ENCODE measurements at places on chromosomes 6 and 20.
A peak's percentile ranks its signal among the peaks of the same experiment; 100 is the strongest.

DNA sequence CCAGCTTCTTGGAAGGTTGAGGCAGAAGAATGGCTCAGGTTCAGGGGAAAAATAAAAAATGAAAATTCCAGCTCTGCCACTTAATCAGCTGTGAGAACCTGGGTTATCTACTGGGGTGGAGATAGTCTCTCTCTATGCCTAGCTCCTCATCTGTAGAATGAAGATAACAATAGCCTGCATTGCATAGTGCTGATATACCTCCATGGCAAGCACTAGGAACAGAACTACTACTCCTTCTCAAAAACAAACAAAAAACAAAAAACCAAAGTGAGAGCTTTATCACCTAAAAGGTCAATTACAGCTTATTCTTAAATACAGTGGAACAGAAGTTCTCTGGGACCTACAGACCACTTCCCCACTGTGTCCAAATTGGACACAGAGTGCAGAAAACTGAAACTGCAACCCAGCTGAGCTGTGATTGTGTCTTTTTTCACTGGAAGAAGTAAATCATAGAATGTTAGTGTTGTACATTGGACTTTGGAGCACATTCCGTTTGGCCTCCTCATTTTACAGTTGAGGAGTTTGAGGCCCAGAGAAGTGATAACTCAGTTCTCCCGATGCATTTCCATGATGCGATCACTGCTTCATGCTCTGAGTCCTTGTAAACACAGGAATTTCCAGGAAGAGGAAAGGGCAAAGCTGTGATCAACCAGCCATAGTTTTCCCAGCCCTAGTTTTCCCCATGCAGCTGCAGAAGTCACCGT, 23.3 kb downstream of the MTFR2 start:
- DNase-seq, result no peak

- DNase-seq, result no peak
Measured at GRCh38 chr20:63321148-63321831, 28.3 kb downstream of the COL20A1 start.

- DNase-seq, result no peak
Measured at GRCh38 chr6:49506569-49507111, 6.9 kb downstream of the GLYATL3 start.

- DNase-seq, result no peak
Measured at GRCh38 chr20:2509468-2509781, 710 bp upstream of the ZNF343 start.

- DNase-seq, result no peak
Measured at GRCh38 chr20:1802385-1803060, 92.7 kb upstream of the SIRPA start.

DNA sequence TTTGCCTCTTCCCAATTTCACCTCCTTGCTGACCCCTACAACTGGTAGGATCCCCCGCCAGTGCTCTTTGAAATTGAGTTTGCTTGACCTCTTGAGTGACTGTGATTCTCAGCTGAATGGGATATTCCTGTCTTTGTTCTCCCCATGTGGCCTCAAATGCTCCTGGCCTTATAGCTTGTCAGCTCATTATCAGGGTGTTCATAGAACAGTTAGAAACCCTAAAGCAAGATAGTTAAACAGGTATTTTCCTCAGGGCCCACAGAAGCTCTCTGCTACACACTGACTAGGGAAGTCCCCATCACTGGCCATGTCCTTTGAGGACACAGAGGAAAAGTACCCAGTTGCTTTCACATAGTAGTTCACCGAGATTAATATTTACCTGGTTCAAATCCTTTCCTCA, 211.5 kb upstream of the DTNBP1 start:
- DNase-seq, result no peak

- DNase-seq, result no peak
Measured at GRCh38 chr6:96420294-96420693, 101.3 kb upstream of the UFL1 start.

DNA sequence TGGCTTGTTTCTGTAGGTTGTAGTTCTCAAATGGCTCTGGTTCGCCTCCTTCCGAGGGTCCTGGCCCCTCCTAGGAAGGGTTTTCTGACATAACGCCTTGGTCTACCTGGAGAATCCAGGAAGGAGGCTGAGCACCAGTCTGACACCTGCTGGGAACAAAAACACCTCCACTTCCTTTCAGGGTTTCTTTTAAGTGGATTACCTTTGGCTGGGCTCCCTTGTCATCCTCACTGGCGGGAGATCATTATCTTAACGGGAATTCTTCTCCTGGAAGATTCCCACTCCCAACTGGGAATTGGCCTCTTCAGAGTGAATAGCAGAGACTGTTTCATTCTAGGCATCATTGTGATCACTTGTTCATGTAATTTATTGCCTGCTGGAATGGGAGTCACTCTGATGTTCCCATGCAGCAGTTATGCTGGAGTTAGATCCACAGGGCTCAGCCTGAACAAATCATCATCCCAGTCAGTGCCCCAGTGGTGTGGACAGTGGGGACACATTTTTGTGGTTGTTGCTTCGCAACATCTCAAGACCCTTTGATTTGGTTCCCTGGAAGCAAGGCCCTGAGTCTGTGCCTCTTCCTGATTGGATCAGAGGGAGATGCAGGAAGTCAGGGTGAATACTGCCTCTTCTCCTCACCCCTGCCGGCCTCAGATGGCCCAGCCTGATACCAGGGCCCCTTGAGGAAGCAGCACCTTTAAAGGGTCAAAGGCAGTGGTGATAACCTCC, 49.1 kb downstream of the LYRM2 start:
- DNase-seq, result no peak

DNA sequence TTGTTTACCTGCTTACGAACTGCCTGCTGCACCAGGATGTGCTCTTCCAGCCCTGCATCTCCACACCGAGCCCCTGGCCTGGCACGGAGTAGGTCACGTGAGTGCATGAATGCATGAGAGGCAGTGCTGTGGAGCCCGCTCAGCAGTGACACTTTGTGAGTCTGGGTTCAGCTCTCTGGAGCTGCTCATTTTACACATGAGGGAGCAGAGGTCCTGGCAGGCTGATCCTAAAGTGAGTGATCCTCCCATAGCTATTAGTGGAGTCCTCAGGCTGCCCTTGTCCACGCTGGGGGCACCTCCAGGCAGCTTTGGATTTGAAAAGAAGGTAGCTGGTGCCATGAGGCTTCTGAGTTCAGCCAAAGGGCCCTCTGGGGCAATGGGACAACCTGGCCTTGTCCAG, 64.2 kb downstream of the EDN3 start:
- no peak for DNase-seq

- no peak for DNase-seq
Measured at GRCh38 chr20:57649617-57650015, 29.4 kb upstream of the ZBP1 start.

DNA sequence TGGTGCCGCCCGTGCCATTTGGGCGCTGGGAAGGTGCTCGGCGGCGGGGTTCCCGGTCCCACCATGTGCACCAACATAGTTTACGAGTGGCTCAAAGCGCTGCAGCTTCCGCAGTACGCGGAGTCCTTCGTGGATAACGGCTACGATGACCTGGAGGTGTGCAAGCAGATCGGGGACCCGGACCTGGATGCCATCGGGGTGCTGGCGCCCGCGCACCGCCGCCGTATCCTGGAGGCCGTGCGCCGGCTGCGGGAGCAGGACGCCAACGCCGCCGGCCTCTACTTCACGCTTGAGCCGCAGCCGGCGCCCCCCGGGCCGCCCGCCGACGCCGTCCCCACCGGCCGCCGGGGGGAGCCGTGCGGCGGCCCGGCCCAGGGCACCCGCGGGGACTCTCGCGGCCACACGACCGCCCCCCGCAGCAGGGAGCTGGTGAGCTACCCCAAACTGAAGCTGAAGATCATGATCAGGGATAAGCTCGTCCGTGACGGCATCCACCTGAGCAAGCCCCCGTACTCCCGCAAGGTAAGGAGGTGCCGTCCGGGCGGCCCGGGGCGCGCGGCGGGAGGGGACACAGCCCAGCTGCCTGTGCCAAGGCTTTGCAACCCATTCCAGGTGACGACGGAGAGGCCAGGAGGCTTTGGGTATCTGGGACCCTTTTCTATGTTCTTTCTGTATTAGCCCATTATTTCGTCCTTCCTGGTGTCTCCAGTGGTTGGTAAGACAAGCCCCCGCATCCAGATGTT, 547 bp downstream of the SAMD5 start:
- no peak for DNase-seq

DNA sequence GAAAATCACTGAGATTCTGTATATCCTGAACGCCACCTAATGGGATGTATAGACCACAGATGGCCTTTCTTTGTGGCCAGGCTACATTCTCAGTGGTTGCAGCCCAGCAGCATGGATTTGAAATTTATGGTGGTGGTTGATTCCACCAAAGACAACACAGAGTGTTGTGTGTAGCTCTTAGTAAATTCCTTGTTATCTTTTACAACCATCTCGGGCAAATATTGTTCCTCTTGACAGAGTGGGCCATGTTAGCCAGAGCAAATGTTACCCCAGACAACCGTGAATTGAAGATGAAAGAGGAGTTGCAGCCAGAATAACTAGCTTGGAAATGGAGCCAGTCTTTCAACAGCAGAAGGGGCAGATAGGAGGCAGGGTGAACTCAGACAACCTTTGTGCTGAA, 39.5 kb downstream of the SLC24A3 start:
- no peak for DNase-seq

- DNase-seq, result no peak
Measured at GRCh38 chr6:87791982-87792381, 89.9 kb upstream of the AKIRIN2 start.

DNA sequence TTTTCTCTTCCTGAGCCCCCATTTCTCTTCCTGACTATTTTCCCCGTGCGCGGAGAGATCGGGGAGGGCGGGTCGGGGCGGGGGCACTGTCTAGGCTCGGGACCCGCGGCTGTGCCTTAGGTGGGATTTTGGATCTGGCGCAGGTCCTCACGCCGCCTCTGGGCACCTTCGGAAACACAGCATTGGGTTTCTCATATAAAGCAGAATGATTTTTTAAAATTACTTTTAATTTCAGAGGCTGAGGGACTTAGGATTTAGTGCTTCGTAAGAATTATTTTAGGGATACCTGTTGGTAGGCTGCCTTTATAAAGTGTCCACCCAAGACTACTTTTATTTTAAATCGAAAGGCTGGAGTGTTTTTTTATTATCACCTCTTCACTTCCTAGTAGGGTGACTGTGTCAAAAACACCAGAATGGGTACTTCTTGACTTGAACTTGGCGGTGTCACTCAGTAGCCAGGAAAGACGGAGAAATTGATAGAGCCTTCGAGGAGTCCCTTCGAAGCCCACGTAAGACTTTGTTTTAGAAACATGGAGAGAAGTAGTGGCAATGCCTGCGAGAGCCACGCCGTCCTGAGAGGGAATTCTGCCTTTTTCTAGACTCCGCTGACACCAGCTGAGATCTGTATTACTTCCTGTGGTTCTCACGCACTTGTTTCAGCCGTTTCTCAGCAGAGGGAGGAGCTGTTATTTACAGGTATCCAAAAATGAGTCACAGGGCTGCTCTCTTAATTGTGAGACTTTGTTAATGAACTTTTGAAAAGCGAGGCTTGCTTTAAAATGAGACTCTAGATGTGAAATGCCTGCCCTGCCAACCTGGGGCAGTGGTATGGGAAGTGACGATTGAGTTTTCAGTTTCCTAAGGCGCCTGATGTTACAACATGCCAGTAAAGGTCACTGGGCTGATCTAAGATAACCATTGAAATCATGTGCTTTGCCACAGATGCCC, 667 bp downstream of the STX11 start:
- peak; percentile 80 for DNase-seq

- DNase-seq, result no peak
Measured at GRCh38 chr6:53055873-53056272, 9.3 kb upstream of the FBXO9 start.

- DNase-seq, result peak; percentile 62
Measured at GRCh38 chr6:152975204-152975915, 7.5 kb downstream of the FBXO5 start.

DNA sequence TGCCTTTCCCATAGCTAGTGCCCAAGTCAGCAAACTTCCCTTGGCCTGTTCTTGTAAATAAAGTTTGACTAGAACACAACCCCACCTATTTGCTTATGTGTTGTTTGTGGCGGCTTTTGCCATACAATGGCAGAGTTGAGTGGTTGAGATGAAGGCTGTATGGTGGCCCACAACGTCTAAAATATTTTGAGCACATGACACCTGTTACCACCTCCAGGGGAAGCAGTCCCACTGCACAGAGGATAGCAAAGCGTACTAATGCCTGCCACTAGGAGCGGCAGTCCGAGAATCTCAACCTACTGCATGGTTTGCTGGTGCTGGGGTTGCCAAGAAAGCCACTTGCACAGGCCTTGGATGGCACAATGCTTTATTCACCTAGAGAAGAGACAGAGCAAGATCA, 58.6 kb downstream of the TGM2 start:
- DNase-seq, result no peak

DNA sequence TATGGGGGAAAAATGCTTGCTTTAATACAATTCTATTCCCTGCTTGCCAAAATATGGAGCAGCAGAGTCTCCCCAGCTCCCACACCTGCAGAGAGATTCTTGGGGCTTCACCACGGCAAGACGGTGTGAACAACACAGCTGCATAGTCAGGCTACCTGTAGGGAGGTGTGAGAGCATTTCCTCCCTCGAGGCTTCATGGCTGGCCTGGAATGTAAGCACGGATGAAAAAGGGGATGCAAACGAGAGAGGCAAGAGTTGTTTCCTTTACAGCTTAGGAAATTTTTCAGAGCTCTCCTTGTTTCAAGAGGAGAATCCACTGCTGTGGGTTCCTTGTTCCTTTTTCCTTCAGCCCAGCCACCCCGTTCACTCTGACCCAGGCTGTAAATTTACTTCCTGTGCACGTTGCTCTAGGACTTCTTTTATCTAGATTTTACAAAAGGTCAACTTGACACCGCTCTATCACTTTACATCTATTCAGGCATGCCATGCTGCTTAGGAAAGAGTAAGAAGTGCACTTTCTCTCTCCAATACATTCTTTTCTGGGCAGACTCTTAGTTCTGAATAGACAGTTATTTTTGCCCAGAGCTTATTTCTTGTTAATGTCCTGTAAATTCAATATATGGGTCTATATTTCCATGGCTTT, 197.1 kb downstream of the KHDC1L start:
- no peak for DNase-seq

DNA sequence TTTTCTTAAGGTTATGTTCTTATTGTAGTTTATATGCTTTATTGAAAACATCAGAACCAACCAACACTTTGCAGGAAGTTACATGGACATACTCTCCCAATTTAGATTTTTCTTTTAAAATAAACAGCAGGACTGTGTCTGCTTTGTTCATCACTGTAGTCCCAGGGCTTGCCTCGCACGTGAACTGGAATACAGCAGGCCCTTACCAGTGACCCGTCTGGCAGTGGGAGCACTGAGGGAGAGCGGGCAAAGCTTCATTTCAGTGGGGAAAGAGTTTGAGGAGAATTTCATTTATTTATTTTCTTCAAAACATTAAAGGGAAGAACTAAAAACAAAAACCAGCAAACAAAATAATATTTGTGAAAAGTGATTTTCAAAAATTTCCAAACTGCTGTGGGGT, 230.8 kb downstream of the PAX1 start:
- no peak for DNase-seq

DNA sequence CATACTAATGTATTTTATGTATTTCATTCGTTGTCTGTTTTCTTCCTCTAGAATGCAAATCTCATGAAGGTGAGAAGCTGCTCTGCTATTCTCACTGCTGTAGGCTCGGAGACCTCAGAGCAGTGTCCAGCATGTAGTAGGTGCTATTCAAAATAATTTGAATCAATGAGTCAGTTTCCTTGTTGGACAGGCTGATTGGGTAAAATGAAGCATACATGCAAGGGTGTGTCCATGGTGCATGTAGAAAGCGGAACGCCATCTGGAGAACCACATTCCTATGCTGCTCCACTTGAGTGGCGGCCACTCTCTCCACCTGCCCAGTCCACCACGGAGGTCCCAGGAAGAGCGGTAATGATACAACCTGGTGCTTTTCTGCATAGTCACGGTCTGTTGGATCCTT, 412.1 kb downstream of the QKI start:
- DNase-seq, result no peak
